Chondrocyte (in vitro differentiated cells): ENCODE measurements at places on chromosomes 11 and 22. TPM values are rescaled to one million over a fixed set of nuclear protein-coding genes. Genes with fewer than 3 reads are reported as not detected.
A peak's percentile ranks its signal among the peaks of the same experiment; 100 is the strongest.

Gene EFCAB6
- 0.49 to 1.5 TPM (median 1.1 TPM) in 3 replicates for total RNA-seq

Gene PLCB3
- total RNA-seq = 35.5 to 51.4 TPM (median 47.2 TPM) in 3 replicates

- DNase-seq = no peak
Measured at GRCh38 chr11:78156127-78156844, 16.9 kb upstream of the ALG8 start.

DNA sequence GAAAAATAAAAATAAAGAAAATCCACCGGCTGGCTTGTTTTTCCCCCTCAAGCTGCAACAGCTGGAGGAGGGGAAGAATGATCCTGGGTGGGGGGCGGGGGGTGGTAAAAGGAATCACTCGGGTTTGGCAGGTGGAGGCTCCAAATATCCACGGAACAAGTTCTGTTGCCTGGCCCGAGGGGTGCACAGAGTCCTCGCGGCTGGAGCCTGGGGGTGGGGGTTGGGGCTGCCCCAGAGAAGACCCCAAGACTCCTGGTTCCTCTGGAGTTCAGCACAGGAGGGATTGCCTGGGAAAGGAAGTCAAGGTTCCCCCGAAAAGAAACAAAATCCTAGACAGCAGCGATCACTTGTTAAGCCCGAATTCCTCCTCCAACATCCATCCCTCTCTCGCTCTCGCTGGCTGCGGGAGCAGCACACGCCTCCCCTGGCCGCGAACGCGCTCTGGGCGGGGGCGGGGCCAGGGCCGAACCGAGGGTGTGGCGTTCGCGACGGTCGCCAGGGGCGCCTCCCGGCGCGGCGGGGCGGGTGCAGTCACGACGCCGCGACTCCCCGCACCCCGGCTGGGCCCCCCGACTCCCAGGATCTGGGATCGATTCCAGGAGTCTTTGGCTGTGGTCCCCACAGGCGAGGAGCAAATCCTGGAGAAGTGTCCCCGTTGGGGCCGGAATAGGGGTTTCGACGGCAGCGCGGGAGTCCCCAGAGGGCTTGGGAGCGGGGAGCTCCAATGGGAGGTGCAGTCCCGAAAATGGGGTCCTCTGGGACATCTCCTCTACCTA, at the start of gene KCNA4:
Gene KCNA4 (minus strand): TSS at position 443 of the 776 bp plus-strand sequence. CDS start 4,352 bp downstream, outside the sequence.
- peak; percentile 68 for DNase-seq

- DNase-seq = no peak
Measured at GRCh38 chr11:77454867-77455655, 18.8 kb downstream of the PAK1 start.

DNA sequence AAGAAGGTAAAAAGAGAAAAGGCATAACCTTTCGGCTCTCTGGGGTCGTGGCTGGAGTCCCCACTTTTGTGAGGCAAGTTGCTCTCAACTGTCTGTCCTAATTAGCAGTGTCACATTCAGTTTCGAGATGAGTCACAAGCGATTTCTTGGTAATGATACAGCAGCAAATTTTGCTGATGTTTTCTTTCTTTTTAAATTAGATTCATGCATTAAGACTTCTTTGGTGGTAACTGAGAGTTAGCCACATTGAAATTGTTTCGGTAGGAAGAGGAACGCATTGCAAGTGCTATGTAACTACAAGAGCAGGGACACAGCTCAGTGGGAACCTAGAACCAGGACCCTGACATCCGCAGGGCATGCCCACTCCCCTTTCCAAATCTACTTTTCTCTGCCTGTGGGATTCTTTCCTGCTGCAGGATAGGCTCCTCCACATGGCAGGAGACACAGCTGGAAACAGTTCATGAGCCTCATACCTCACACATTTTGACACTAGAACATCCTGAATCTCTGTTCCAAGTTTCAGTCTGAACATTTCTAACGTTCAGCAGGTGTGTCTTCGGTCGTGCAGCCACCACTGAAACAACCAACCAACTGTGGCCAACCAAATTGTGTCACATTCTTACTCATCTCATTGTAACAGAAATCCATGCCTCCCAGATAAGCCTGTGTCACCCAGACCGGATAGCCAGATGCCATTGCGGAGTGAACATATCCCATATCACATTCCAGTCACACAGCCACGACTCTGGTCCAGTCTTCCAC, 987.6 kb downstream of the NTM start:
- DNase-seq = no peak
